ENCODE measurements at places on chromosomes 7 and 10.
A peak's percentile ranks its signal among the peaks of the same experiment; 100 is the strongest.

DNA sequence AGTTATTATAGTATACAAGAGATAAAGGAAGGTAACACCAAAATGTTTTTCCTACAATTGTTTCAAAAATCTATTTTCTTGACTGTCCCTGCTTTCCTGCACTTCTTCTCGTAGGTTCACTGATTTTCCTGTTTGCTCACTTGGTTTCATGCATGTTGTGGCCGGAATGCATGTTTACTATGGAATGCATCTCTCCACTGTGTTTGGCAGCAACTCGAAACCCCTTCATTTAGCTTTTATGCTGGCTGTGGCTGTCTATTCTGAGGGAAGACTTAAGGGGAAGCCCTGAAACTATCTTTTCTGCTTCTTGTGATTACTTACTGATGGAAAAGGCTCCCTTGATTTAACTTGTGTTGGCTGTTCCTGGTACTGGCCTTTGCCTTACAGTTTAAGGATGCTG is 120.3 kb downstream of the NRG3 start:
- DNase-seq, result no peak

- no peak for DNase-seq
Observed at GRCh38 chr7:122148081-122148480, 4.0 kb upstream of the AASS start.

DNA sequence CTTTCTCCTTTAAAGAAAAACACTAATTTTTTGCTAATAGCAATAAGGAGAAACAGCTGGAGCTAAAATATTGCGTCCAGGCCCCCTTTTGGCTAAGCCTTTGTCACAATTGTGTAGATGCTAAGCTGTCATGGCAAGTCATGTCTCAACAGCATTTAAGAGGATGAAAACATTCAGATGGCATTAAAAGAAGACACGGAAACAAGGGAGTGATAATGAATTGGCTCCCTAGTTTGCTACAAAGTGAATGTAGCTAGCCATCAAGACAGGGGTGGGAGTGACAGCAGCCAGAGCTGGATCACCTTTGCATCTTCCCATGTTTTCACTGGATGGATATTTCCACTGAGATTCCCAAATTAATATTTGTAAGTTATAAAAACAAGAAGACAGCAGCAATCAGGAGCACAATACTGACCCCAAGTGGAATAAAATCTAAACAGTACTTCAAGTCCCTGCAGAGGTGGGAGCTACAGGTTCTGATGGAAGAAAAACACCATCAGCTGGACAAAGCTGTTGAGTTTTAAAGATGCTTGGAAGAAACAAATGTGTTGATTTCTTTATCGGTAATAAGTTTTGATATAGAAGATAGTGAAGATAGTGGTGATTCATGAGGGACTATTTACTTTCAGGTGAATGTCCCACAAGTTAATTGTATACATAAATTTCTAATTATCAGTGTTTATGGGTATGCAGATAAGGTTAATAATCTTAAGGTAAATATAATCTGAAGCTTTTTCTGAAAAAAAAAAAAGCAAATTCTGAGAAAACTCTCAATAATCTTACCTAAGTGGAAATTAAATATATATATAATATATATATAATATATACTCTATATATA is 129.4 kb downstream of the SLC16A9 start:
- DNase-seq, result peak; percentile 49

DNA sequence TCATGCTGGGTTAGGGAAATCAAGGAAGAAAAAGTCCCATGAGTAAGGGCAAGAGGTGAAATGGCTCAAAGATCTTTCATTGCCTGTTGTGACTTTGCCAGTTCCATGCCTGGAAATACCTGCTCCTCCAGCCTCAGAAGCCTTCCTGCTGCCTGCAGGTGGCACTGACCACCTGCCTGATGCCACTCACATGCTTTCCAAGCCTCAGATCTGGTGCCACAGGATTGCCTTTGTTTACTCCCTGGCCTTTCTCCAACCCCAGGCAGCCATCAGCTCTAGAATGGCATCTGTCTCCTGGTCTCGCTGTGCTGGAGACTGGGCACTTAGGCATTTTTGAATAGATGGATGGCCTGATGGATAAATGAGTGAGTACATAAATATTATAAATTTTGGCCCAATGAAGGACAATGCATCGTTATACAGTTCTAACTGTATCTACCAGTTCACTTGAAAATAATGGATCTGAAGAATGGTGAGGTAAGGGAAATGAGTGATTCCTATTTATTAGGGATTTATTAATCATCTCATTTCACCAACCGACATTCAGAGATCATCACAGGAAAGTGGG is 657.2 kb downstream of the INHBA start:
- DNase-seq, result peak; percentile 10

GRCh38 chr7:2717293-2718261 is 29.6 kb downstream of the AMZ1 start:
- peak; percentile 86 for DNase-seq

- no peak for DNase-seq
Observed at GRCh38 chr10:990808-991207, 2.6 kb downstream of the GTPBP4 start.

DNA sequence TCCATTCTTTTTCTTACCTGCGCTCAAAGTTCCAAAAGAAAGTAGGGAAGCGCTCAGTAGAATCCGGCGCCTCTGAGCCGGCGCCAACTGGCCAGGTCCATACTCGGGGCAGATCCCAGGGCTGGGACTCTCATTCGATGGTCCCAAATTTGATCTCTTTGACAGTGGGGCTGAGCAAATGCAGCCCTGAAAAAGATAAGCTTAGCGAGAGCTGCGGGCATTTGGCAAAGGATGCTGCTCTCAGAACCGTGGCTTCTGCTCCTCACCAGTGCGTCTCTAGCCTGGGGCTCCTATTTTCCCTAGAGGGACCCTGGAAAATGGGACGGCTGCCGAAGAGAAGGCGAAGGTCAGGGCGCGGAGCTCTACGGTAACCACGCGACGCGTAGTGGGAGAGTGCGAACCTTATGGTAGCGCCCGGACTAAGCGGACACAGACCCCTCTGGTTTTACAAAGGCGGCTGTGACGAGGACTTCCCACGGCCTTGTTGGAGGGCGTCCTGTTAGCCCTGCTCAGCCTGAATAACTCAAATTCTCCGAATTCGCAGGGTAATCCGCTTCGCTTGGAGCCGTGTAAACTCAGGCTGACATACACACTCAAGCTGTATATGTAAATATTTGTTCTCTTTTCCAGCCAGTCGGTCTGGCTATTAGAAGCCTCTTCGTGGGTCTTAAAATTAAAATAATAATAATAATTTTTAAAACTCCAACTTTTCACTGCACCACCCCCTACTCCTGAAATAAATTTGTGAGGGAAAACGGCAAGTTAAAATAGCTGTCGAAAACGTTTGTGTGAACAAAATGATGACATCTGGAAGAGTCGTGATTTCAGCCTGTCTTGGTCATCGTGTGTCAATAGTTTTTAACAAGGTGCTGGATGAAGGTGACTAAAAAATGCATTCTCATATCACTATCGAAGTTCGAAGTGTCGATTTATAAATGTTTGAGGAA is 869 bp upstream of the TBX20 start:
- peak; percentile 28 for DNase-seq

Measured in hepatocyte (in vitro differentiated cells).